HEK293T (cell line): ENCODE measurements at places on chromosomes 4 and X.

DNA sequence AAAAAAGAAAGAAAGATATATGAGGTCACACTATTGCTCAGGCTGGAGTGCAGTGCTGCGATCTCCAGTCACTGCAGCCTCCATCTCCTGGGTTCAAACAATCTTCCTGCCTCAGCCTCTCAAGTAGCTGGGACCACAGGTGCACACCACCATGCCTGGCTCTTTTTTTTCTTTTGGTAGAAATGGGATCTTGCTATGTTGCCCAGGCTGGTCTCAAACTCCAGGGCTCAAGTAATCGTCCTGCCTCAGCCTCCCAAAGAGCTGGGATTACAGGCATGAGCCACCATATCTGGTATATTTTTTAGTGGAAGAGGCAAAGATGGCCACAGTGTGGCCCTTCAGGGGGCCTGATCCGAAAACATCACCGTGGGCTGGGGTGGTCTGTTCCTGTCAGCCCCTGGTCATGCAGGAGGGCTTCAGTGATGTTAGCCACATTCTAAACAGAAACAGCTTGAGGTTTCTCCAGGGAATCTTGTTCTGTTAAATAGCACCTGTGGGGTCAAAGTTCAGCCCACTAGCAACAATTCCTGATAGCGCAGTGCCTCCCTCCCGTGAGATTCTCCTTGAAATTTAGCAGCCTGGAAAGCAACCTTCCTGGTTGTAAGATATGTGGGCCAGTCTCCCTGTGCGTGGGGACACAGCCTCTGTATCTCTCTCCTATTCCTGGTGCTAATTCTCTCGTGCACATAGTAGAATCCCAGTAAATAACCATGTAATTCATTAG lies 7.3 kb upstream of the DHRSX start:
- DNase-seq = no peak

DNA sequence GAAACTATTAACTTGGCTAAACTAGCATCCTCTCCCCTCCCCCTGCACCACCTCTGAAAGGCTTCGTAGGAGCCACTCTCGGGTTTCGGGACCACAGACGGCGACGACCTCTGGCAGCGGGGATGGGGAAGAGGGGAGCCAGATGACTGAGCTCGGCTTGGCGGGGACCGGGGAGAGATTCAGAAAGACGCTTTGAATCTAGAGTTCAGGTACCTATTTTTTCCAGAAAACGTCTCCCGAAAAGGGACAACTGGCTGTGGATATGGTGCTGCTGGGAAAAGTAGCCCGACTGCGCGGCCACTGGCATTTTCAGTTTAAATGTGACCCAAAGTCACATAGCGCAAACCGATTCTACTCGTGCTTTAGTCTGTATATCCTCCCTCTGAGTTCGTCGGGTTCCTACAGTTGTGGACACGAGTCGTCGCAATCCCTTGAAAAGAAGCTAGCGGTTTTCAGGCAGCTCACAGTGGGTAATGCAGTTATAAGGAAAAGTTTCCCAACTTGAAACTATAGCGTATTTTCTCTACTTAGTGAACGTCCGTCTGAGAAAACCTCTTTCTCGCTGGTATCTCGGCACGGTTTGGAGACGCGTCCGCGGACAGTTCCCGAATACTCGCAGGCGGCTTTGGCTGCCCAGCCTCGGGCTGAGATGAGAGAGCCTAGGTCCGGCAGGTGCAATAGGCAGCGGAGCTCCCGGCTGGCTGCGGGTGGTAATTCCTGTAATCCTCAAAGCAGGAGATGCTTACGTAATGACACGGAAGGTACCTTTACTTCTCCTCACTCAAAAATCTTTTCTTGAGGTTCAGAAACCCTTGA lies 1.3 kb downstream of the PARM1 start:
- peak; percentile 33 for DNase-seq

- DNase-seq = no peak
These were observed 35.5 kb downstream of the NAA11 start for GRCh38 chr4:79290376-79290775.

DNA sequence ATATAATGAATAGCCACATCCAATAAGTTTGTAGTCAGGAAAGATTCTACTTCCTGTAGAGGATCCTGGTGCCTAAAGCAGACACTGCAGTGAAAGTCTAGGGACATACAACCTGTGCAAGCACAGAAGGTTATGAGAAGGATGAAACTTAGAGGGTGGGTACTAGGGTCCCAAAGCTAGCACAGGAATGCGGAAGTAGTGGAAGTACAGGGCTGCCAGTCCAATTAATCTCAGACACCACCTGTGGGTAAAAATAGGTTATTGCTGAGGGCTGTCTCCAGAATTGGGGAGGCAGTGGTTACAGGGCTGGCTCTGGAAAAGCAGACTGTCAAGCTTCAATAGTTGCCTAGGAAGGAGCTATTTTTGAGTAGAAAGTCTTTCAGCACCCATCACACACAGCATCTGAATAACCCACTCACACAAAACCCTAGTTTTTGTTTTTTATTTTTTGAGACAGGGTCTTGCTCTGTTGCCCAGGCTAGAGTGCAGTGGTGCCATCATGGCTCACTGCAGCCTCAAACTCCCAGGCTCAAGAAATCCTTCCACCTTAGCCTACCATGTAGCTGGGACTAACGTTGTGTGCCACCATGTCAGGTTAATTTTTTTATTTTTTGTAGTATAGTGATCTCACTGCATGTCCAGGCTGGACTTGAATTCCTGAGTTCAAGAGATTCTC lies 50.8 kb upstream of the ELF2 start:
- DNase-seq = peak; percentile 16

GRCh38 chrX:13938051-13938828 lies 91.5 kb downstream of the GEMIN8 start:
- DNase-seq = peak; percentile 55

GRCh38 chr4:47930971-47931804 lies 16.8 kb upstream of the NFXL1 start:
- DNase-seq = no peak

- DNase-seq = no peak
These were observed 622.2 kb upstream of the GRID2 start for GRCh38 chr4:91681544-91681943.
